Sigmoid colon (tissue), 7 donors: ENCODE measurements at places on chromosomes 12 and 14. TPM values are rescaled to one million over a fixed set of nuclear protein-coding genes. Genes with fewer than 3 reads are reported as not detected.

- DNase-seq: no peak
Measured at GRCh38 chr12:27244689-27245488, 803 bp downstream of the STK38L start.

- no peak for DNase-seq
Measured at GRCh38 chr14:53236708-53237107, 83.6 kb upstream of the DDHD1 start.

DNA sequence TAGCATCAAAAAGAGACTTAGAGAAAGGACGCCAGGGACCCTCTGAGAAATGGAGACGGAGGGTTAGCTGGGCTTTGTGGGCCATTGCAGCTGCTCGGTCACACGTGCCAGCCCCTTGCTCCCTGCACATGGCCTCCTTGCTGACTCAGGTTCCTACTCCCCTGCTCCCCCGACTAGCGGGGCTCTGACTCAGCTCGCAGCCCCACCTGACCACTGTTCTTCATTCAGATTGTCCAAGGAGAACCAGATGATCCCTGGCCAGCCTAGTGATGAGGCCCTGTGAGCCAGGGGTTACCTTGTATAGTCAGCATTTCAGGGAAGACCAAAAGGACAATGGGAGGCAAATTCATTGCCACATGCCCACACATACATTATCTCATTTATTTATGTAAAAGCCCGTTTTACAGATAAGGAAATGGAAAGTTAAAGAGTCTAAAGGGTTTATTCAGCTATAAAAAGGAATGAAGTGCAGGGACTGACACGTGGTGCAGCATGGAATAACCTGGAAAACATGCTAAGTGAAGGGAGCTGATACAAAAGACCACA lies 103.4 kb downstream of the LGMN start:
- no peak for DNase-seq

DNA sequence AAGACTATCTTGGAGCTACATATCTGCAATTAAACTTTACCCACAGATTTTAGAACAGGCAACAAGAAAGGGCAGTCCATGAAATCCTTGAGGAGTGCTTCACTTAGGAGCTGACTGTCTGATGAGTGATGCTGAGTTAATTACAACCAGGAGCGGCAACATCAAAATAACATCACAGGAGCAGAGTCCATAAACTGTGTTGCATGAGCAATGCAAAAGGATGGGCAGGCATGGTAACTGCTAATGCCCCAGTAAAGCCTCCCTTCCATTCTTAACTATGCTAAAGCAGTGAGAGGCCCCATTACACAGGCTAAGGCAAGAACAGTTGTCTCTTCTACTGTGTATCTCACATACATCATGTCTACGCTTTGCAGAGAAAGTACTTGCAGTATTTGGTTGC lies 156.6 kb downstream of the PAX9 start:
- DNase-seq: no peak

DNA sequence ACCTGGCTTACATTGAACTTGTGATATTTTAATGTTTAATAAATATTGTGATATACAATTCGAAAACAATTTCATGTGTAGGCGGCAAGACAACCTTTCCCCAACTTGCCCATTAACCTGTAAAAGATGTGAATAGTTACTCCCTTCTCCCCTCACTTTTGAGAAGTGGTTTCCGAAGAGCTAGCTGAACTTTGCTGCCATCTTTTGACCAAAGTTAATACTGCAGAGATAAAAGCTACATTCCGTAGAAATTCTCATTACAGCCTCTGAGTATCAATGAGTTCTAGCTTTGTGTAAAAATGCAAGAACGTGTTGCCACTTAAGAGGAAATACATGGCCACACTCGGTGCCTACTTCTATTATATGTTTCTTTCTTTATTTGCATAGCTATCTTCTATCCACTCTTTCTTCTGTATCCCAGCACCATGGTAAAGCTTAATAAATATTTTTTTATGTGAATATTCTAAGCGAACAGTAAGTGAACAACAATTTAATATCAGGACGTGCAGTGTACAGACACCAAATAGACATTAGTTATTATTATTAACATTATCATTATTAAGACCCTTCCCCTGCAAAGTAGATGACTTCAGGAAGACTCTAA lies 105.1 kb upstream of the TMEM260 start:
- DNase-seq: no peak

The IFNG-AS1 gene
- not detected for total RNA-seq

The COQ10A gene
- total RNA-seq: 21.2 TPM

The SIX6 gene
- not detected for total RNA-seq

The TTC6 gene
- not detected for total RNA-seq
